ENCODE measurements at places on chromosomes 6 and 20.

DNA sequence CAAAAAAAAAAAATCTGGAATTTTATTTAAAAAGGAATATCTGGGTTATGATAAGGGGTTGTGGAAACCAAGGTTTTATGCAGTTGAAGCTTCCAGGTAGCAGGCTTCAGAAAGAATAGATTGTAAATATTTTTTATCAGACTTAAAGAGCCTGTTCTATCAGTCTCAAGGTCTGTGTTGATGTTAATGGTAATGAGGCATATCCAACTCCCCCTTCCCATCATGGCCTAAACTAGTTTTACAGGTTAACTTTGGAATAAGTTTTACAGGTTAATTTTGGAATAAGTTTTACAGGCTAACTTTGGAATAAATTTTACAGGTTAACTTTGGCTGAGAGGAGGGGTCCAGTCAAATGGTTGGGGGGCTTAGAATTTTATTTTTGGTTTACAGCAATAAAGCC is 92.4 kb downstream of the CD24 start:
- DNase-seq = no peak
- no peak overlapping the region for H3K4me3 ChIP-seq
- H3K36me3 ChIP-seq = no peaks in the 10 kb centered on the region
- no peak overlapping the region for H3K27ac ChIP-seq
- H3K4me1 ChIP-seq = no peaks in the 10 kb centered on the region

DNA sequence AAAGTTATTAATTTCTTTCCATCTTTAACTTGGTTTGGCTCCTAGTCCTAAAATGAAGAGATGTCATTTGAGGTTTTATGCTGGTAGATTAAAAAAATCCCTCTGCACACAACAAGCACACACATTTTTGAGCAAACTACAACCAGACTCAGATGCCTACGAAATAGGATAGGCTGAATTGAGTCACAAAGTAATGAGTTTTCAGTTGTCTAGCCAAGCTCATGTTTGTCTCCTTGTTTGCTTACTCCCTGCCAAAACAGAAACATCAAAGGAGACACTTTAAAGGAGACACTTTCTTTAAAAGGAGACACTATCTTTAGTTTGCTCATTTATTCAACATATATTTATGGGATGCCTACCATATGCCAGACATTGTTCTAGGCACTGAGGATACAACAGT is 56.2 kb downstream of the TPBG start:
- no peaks in the 10 kb centered on the region for H3K4me1 ChIP-seq
- no peak overlapping the region for H3K27ac ChIP-seq
- H3K4me3 ChIP-seq = no peak overlapping the region
- H3K36me3 ChIP-seq = no peaks in the 10 kb centered on the region
- DNase-seq = no peak

DNA sequence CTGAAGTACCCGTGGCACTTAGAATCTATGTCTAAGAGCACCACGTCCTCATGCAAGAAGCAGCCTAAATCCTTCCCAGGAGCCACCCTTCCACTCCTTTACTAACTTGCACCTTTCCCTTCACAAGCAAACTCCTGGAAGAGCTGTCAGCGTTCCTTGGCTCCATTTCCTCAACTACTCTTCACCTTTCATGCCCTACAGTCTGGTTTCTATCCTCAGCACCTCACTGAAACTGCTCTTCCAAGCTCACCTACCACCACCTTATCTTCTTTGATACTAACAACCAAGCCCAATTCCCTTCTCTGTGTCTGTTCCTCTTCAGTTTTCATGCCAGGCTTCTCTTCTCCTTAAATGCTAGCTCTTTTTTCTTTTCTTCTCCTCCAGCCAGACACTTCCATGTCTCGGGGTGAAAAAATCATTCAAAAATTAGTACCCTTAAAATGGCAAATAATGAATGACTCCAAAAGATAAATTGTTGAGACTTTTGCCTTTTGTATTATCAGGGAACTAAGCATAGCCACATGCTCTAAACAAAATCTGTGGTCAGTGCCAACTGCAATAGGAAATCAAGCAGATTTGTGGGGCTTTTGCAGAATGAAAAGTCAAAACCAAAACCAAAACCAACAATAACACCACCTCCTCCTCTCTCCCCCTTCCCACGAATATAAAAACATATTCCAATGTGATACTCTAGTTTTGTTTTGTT is 149.6 kb upstream of the KCNK16 start:
- H3K27me3 ChIP-seq = no peaks in the 10 kb centered on the region
- H3K36me3 ChIP-seq = no peaks in the 10 kb centered on the region
- DNase-seq = no peak
- peaks cover 6% of the 10 kb centered on the region for H3K4me1 ChIP-seq
- no peak overlapping the region for H3K27ac ChIP-seq

DNA sequence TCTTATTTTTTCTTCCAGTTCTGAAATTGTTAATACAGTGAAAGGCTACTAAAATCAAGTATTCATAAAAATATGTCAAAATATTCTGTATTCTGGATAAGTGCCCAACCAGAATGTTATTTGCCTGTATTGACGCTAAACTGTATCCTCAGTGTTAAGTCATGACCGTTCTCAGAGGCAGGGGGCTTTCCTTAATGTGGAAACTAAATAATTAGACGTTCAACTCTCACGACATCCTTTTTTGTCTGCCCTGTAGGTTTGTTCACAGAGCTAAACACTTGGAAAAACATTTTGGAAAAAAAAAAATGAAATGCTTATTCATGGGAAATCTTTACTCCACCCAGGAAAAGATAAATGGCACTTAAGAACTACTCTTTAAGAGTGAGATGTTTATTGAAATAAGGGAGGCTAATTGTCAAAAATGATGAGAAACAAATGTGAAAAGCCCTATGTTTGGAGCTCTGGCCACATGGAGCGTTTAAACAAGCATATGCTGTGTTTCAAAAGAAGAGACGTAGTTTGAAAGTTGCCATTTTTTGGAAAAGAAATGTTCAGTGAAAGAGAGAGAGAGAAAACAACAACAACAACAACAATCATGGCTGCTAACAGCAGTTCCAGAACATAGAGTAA is 453.1 kb upstream of the MARCKS start:
- no peaks in the 10 kb centered on the region for H3K27me3 ChIP-seq
- H3K27ac ChIP-seq = no peak overlapping the region
- H3K36me3 ChIP-seq = no peaks in the 10 kb centered on the region
- no peak for DNase-seq

DNA sequence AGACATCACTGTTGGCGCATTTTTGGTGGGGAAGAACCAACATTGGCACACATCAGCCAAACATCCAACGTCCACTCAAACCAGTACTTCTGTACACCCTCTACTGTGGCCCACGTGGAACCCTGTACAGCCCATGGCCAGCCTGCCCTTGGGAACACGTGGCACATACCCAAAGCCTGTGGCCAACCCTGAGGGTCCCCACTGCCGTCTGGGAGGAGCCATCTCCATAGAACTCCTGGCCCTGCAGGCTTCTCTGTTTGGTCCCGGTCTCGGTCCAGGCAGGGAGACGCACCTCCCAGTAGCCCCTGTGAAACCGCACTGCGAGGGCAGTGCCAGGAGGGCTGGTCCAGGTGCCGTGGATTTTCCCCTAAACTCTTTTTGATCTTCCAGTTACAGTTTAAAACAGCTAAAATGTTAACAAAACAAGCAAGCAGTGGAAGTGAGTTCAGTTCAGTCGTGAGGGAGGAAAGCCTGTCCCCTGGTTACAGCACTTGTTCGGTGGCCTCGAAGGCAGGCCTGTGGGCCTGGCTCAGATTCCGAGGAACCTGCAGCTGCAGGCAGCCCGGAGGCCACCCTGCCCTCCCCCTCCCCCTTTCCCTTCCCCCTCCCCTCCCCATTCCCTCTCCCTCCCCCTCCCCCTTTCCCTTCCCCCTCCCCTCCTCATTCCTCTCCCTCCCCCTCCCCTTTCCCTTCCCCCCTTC is 233.7 kb downstream of the DLL1 start:
- no peaks in the 10 kb centered on the region for H3K27me3 ChIP-seq
- DNase-seq = peak; percentile 21
- no peak overlapping the region for H3K27ac ChIP-seq

DNA sequence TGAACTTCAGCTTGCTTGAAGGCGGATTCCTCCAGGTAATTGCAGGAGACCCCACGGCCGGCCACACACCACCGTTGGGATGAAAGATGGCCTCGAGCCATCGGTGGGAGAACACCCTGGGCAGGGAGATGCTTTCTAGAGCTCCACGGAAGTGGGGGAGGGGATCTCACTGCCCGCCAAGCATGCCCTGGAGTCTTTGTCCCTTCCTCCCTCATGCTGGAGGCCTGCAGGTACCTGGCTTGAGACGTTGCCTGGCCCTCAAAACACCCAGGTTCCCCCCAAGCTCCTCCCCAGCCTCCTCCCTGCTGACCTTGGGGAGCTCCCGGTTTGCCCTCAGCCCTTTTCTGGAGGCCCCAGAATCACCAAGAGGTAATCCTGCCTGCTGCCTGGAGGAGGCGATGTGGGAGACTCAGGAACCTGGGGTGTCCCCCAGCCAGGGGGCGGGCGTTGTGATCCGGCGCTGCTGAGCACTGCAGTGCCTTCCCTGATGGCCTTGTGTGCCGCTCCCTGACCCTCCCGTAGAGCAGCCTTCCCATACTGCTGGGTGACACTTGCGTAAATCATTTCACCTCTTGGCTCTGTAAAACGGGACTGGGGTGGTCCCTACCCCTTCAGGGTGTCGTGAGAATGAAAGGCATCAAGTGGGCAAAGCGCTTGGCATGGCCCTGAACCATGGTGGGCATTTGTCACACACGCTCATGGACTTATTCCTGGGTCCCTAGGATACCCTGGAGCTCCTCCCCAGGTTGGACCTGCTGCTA is 91.4 kb downstream of the CEBPB start:
- peaks cover 31% of the 10 kb centered on the region for H3K4me1 ChIP-seq
- H3K4me3 ChIP-seq = no peak overlapping the region
- no peak overlapping the region for H3K27ac ChIP-seq
- DNase-seq = no peak
- no peaks in the 10 kb centered on the region for H3K36me3 ChIP-seq

GRCh38 chr6:135830452-135830881 is 21.0 kb upstream of the PDE7B start:
- no peaks in the 10 kb centered on the region for H3K4me1 ChIP-seq
- no peak overlapping the region for H3K4me3 ChIP-seq
- no peak overlapping the region for H3K27ac ChIP-seq
- peaks cover 2% of the 10 kb centered on the region for H3K27me3 ChIP-seq

GRCh38 chr6:9540126-9540525 is 874.7 kb downstream of the TFAP2A start:
- no peak for DNase-seq
- H3K27ac ChIP-seq = no peak overlapping the region
- no peaks in the 10 kb centered on the region for H3K36me3 ChIP-seq
- H3K27me3 ChIP-seq = no peaks in the 10 kb centered on the region
- no peak overlapping the region for H3K4me3 ChIP-seq
- H3K4me1 ChIP-seq = no peaks in the 10 kb centered on the region

GRCh38 chr6:151326116-151326825 is 65.1 kb downstream of the ZBTB2 start:
- peak overlapping the region; percentile 69 for H3K4me3 ChIP-seq
- H3K27ac ChIP-seq = no peak overlapping the region
- no peak for DNase-seq
- peaks cover 71% of the 10 kb centered on the region for H3K27me3 ChIP-seq
- H3K36me3 ChIP-seq = no peaks in the 10 kb centered on the region

- H3K4me3 ChIP-seq = no peak overlapping the region
- no peak for DNase-seq
- peaks cover 29% of the 10 kb centered on the region for H3K27me3 ChIP-seq
Measured at GRCh38 chr6:105646391-105646867, 243.5 kb upstream of the PREP start.

DNA sequence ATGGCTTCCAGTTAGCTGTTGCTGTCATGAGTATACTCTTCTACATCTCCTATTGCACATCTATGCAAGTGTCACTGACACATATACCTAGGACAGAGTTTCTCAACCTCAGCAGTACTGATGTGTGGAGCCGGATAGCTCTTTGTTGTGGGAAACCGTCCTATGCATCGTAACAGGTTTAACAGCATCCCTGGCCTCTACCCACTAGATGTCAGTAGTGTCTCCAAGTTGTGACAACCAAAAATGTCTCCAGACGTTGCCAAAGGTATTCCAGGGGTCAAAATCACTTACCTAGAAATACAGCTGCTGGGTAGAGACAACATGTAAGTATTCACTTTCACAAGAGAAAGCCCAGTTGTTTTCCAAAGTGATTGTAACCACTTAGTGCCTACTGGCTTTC is 637.6 kb downstream of the RNF144B start:
- no peak overlapping the region for H3K27ac ChIP-seq
- no peaks in the 10 kb centered on the region for H3K27me3 ChIP-seq
- H3K4me3 ChIP-seq = no peak overlapping the region
- H3K4me1 ChIP-seq = no peaks in the 10 kb centered on the region
- DNase-seq = no peak

- no peak overlapping the region for H3K4me3 ChIP-seq
- peaks cover 11% of the 10 kb centered on the region for H3K27me3 ChIP-seq
- H3K36me3 ChIP-seq = no peaks in the 10 kb centered on the region
- H3K27ac ChIP-seq = no peak overlapping the region
- no peaks in the 10 kb centered on the region for H3K4me1 ChIP-seq
Measured at GRCh38 chr6:150333585-150333941, 35.2 kb upstream of the IYD start.

DNA sequence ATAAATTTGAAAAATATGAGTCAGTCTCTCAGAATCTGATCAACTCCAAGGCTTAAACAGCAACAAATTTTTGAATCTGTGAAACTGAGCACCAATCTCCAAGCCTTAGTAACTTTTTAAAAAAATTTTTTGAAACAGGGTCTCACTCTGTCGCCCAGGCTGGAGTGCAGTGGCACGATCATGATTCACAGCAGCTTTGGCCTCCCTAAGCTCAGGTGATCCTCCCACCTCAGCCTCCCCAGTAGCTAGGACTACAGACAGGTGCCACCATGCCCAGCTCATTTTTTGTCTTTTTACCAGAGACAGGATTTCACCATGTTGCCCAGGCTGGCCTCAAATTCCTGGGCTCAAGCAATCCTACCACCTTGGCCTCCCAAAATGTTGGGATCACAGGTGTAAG is 207.9 kb upstream of the TCF21 start:
- H3K4me3 ChIP-seq = no peak overlapping the region
- no peaks in the 10 kb centered on the region for H3K36me3 ChIP-seq
- no peak for DNase-seq
- H3K27ac ChIP-seq = no peak overlapping the region

GRCh38 chr20:45874576-45874975 is 6.5 kb upstream of the ZSWIM1 start:
- H3K27me3 ChIP-seq = no peaks in the 10 kb centered on the region
- no peak for DNase-seq
- H3K4me1 ChIP-seq = no peaks in the 10 kb centered on the region
- no peak overlapping the region for H3K27ac ChIP-seq

GRCh38 chr6:136798044-136798443 is 5.8 kb upstream of the MAP3K5 start:
- no peak overlapping the region for H3K27ac ChIP-seq
- DNase-seq = no peak
- H3K4me1 ChIP-seq = peaks cover 5% of the 10 kb centered on the region

DNA sequence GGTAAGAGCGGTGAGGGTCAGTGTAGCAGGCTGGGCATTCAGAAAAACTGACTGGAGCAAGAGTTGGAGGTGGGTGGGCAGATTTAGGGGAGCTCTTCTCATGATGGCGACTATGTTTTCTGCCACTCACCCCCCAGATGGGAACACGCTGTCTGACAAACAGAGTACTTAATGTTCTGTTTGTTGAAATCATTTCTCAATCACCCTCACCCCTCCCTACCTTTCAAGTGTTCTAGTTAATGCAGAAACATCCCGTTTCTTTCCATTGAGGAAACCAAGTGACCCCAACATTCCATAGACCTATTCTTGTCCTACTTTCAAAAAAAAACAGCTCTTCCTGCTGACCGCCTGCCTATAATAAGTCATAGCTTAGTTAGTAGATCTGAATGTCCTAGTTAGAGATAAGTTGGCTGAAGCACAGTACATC is 132.5 kb upstream of the NEDD9 start:
- H3K36me3 ChIP-seq = peaks cover 37% of the 10 kb centered on the region
- no peak overlapping the region for H3K4me3 ChIP-seq
- DNase-seq = no peak
- H3K27ac ChIP-seq = peak overlapping the region; percentile 83
- H3K4me1 ChIP-seq = peaks cover 96% of the 10 kb centered on the region
- no peaks in the 10 kb centered on the region for H3K27me3 ChIP-seq

All from activated T-cell treated with anti-CD3 and anti-CD28 coated beads, Interleukin-2, amount 50 U/mL, for 24 hours (primary cell).